SJCRH30 (cell line): ENCODE measurements at places on chromosomes 2 and 18. TPM values are rescaled to one million over a fixed set of nuclear protein-coding genes. Genes with fewer than 3 reads are reported as not detected.

REG3A gene
- not detected in 2 replicates for total RNA-seq

ALPG gene
- total RNA-seq: not detected in 2 replicates

PDE1A gene
- 1.1 and 1.6 TPM in 2 replicates for total RNA-seq

NETO1 gene
- total RNA-seq: not detected in 2 replicates

DTNA gene
- total RNA-seq: 11.9 and 12.4 TPM in 2 replicates

SMIM21 gene
- total RNA-seq: not detected in 2 replicates

GAD1 gene
- total RNA-seq: 10.4 and 10.9 TPM in 2 replicates

SMYD1 gene
- 2.3 and 2.4 TPM in 2 replicates for total RNA-seq

PAX3 gene
- 116 and 117 TPM in 2 replicates for total RNA-seq

PSD4 gene
- total RNA-seq: 1.5 and 2.1 TPM in 2 replicates

VSNL1 gene
- not detected in 2 replicates for total RNA-seq

XDH gene
- 0.03 TPM in 1 of 2 replicates, not detected in the other for total RNA-seq

DNA sequence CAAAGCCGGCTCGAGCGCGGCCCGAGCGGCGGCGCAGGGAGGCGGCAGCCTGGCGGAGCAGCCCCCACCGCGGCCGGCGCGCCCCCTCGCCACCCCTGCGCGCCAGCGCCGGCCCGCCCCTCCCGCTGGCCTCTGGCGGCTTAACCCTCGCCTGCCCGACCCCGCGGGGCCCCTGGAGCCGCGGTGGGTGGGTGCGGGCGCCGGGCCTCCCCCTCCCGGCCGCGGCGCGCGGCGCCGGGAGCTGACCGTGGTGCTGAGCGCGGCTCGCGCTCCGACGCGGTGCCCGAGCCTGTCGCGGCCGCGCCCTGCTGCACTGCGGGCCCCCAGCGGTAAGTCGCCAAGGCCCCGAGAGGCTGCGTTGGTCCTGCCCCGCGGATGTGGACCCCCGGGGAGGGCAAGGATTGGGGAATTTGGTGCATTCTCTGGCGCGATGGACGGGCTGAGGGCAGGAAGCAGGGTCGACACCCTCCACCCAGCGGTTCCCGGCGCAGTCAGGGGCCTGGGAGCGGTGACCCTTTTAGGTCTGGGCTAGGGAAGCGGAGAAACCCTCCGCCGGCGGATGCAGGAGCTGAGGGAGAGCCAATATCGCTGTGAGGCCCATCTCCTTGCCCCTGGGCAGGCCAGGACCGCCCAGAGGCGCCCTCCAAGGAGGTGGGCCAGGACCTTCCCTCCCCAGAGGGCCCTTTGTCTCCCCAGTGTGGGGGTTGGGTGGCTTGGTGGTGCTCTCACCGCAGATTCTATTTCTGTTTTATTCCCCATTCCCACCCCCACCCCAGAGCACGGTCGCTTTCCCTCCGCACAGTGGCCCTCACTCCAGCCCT lies 923 bp downstream of the AMER3 start:
- no peak for DNase-seq

GRCh38 chr18:25001803-25002202 lies 350.2 kb downstream of the ZNF521 start:
- no peak for DNase-seq

GRCh38 chr2:215868846-215869543 lies 144.4 kb downstream of the MREG start:
- no peak for DNase-seq

- peak; percentile 44 for DNase-seq
These were observed 2.4 kb upstream of the HOXD8 start for GRCh38 chr2:176126929-176127773.

DNA sequence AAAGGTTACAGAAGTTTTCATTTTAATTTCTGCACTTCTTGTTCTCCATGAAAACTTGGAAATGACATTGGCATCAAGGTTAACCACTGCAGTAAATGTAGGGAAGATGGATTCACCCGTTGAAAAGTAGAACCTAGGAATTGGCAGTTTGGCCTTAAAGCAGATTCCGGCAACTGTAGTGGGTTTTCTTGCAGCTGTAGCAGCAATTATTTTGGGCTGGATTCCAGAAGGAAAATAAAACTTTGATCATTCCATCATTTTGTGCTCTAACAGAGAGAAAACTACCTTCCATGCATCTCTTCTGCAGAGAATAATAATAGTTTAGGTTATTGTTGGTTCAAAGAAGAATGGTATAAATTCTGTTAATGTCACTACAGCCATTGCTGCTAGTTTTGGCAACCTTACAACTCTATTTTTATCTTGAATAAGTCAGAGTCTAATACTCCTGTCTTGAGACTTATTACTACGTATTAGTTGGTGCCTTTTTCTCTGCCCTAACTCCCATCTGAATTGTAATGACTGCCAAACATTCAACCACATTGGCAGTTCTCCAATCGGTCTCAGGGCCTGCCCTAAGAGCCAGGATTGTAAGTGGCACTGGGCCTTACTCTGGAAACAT lies 178.1 kb upstream of the PIEZO2 start:
- DNase-seq: no peak

DNA sequence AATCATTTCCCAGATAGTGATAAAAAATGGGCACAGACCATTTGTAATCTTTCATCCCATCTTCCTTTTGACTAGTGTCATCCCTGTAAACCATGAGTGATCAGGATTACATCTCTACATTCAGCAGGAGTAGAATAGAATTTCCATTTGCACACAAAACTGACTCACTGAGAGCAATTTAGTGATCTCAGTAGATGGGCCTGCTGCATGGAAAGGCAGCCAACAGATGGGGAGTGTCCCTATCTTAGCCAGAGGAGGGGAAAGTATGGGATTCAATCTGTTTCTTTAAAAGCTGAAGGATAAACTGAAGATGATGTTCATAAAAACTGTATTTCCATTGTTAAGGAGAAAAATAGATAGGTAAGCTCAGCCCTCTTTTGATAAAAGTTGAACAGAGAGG lies 441.7 kb downstream of the ZNF521 start:
- DNase-seq: no peak

- DNase-seq: no peak
These were observed 106.7 kb downstream of the TSHZ1 start for GRCh38 chr18:75317300-75317699.

DNA sequence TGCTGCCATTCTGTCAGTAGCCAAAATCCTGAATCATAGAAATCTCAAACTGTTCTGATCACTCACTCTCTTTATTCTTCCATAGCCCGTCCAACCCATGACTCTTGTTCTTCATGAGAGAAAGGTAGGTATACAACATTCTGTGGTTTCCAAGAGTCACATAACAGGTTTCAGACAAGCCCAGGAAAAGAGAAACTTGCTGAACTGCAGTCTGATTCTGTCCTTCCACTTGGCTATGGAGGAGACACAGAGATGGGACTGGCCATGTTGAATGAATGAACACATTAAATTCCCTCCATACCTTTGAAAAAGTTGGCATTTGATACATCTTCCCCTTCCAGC lies 880.2 kb upstream of the CELF4 start:
- DNase-seq: no peak

- DNase-seq: no peak
These were observed 118.1 kb downstream of the FOXI3 start for GRCh38 chr2:88334418-88334817.

DNA sequence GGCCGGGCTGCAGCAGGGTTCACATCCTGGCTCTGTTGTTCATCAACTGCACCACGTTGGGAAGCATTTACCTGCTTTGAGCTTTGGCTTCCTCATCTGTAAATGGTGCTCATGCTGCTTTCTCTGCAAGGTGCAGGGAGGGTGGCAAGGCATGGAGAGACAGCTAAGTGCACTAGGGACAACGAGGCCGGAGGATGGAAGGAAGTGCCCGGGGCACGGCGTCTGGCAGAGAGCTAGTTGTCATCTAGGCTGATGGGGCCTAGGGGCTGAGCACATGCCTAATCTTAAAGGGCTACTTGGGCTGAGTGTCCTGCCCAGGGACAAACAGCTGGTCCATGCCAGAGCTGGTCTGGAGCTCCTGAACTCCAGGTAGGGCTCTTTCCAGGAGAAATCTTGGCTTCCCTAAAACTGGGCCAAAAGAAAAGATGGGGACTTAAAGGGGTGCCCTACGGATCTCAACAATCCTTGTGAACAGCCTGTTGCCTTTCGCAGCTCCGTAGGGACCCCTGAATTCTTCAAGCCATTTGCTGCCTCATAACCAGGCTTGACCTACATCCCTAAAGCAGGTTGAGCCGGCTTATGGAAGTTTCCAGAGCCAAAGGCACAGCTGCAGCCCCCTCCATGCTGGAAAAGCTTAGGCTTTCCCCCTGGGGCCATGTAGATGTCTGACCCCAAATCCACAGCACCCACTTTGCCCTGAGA lies 130.8 kb downstream of the SMAD7 start:
- no peak for DNase-seq

DNA sequence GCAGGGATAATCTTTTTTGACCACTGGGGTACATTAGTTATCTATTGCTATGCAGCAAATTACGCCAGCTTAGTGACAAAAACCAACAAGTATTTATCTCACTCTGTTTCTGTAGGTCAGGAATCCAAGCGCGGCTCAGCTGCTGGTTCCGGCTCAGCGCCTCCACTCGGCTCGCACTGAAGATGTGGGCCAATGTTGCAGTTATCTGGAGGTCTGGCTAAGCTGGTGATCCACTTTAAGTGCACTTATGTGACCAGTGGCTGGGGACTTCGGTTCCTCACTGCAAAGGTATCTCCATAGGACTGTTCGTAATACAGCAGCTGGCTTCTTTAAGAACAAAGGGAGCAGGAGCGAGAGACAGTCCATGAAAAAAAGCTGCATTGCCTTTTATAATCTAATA lies 591.9 kb downstream of the TMEM182 start:
- peak; percentile 7 for DNase-seq
